ENCODE measurements at places on chromosomes 12 and 14.

GRCh38 chr12:89278169-89278568 lies 74.1 kb downstream of the DUSP6 start:
- DNase-seq: no peak

- no peak for DNase-seq
Measured at GRCh38 chr12:63876980-63877379, 32.5 kb downstream of the SRGAP1 start.

GRCh38 chr14:94636744-94637412 lies 24.7 kb downstream of the SERPINA3 start:
- no peak for DNase-seq

DNA sequence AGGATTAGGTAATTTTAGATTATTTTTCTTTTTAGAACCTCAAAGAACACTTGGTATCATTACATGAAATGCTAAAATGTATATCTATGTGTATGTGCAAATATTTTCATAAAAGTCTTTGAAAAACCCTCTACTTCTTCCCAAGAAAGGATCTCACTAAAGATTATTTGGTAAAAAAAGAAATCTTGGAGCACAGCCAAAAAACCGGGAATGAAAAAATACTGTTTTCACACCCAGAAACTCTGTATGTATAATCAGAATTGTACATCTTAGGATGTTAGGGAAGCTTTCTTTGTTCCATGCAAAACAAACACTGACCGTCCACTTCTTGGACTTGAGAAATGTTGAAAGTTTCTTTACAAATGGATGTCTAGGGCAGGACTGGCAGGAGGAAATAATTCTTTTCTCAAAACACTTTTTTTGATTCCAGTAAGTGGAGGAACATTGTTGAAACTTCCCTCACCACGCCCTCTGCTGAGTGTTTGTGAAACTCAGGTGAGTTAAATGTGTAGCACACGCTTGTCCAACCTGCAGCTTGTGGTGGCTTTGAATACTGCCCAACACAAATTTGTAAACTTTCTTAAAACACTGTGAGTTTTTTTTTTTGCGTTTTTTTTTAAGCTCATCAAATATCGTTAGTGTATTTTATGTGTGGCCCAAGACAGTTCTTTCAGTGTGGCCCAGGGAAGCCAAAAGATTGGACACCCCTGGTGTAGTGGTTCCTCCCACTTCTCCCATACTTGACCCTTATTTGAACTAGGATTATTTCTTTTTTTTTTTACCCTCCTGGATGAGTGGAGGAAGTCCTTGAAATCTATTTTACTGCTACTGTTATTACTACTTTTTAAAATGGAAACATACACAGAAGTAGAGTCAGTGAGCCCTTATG lies 26.6 kb downstream of the FBXO34 start:
- no peak for DNase-seq

- no peak for DNase-seq
Measured at GRCh38 chr12:131530422-131530821, 180.5 kb upstream of the SFSWAP start.

- DNase-seq: no peak
Measured at GRCh38 chr12:101107032-101107763, 102.8 kb downstream of the SLC5A8 start.

- no peak for DNase-seq
Measured at GRCh38 chr12:6202304-6202703, 2.1 kb downstream of the CD9 start.

GRCh38 chr12:83476695-83477690 lies 790.3 kb downstream of the TMTC2 start:
- DNase-seq: no peak

GRCh38 chr12:52279422-52280318 lies 5.2 kb downstream of the KRT86 start:
- no peak for DNase-seq

GRCh38 chr12:62848418-62848817 lies 86.5 kb downstream of the PPM1H start:
- DNase-seq: no peak

DNA sequence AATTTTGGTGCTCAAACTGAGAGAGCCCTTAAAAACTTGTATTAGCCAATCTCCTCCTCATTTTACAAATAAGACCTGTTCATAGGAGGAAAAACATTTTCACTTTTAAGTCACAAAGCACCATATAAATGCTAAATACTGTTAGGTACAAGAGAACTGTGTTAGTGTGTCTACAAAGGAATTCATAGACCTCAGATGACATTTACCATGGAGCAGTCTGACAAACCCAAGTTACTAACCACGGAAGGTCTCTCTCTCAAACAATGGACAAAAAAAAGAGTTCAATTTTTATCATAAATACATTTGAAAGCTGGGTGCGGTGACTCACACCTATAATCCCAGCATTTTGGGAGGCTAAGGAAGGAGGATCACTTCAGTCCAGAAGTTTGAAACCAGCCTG lies 10.0 kb downstream of the SBNO1 start:
- no peak for DNase-seq

DNA sequence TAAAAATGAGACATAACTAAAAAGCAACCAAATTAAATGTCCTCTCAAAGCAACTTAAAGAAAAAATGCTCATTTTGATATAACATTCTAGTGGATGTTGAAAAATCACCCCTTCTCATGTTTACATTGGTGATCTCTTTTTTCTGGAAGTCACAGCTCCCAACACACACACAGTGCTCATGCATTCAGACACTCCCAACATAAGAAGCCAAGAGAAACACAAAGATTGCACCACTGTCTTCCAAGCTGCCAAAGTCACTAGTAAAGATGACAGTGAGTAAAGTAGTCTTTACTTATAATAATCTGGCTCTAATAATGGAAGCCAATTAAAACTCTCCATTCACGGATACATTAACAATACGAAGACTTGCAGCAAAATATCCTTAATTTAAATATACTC lies 218.4 kb downstream of the NTF3 start:
- DNase-seq: no peak

- no peak for DNase-seq
Measured at GRCh38 chr12:54199034-54199433, 10.2 kb upstream of the SMUG1 start.

DNA sequence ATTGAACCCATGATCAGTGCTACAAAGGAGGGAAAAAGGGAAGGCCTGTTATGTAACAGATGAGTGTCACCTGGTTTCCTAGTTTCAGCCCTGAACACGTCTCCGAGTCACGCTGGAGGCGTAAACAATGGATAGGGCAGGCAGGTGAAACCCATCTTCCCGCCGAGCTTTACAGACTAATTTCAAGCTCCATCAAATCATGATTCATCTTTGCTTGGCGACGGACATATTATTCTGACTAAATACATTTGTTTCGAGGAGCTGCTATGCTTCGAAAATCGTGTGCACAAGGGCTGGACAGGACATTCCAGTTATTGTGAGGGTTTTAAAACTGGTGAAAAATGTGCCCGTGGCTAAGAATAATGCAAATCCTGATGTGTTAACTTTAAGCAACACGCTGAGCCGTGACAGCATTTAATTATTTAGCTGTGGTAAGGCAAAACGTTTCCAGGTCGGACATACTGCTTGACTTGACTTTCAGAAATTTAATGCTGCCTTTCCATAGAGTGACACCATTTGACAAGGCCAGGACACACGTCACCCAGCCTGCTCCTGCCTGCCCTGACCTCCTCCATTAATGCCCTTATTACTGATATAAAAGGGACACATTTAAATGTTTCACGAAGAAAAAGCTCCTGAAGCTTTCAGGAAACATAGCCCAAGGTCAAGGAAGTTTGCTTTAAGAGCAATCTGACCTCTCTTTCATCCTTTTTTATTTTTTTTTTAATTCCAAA lies 1203.5 kb upstream of the TMEM132C start:
- no peak for DNase-seq

- no peak for DNase-seq
Measured at GRCh38 chr12:119868992-119869391, 8.1 kb downstream of the CIT start.

GRCh38 chr12:14554281-14555007 lies 13.2 kb downstream of the PLBD1 start:
- no peak for DNase-seq

GRCh38 chr12:106140223-106140986 lies 1.7 kb upstream of the NUAK1 start:
- no peak for DNase-seq

GRCh38 chr14:54348001-54348611 lies 48.7 kb upstream of the CDKN3 start:
- DNase-seq: no peak

GRCh38 chr14:103207388-103208072 lies 84.3 kb downstream of the TNFAIP2 start:
- DNase-seq: no peak

DNA sequence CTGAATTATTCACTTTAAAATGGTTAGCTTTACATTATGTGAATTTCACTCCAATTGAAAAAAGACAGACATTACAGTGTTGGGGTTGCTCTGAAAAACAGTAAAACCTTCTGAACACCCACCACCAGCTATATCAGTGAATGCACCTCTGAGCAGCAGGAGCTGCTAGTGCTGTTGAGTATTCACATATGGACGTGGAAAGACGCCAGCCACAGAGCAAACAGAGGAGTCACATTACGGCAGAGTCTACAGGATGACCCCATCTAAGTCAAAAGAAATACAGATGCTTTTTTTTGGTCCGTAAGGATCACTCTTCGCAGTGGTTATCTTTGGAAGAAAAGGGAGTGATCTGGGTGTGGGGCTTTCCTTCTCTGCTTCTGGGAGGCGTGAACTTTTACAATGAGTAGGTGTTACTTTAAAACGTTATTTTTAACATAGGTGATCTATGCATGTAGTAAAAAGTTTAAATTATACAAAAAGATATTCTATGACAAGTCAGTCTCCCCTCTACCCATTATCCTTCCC lies 4.5 kb downstream of the HVCN1 start:
- DNase-seq: no peak

DNA sequence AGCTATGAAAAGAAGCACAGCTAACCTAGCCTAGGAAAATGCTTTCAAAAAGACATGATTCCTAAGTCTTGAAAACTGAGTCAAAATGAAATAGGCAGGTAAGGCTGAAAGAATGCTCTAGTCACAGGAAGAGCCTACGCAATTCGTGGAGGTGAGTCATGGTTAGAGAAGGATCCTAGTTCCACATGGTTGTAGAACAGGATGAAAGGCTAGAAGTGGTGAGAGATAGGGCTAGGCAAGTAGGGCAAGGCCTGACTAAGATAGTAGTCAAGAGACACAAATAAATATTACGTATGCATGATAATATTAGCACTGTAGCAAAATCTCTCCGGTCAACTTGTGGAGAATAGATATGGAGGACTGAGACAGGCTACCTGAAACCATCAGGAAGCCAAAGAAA lies 47.2 kb downstream of the PLCZ1 start:
- no peak for DNase-seq

DNA sequence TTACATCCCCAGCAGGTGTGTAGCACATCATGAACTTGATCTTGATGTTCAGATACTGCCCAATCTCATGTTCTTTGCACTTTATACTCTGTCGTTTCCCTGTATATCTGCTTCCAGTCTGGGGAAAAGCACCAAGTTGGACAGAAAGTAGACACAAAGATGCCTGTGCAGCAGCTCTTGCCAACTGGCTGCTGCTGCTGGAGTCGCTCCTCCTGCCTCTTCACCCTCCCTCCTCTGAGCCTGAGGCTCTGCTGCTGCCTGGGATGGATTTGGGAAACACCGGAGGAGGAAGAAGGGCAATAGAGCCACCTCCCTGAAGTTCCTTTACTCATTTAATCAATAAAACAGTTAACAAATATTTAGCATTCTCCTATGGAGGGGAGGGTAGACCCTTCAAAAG lies 32.4 kb downstream of the ADCK1 start:
- DNase-seq: no peak

GRCh38 chr14:75094896-75095295 lies 25.5 kb downstream of the ZC2HC1C start:
- DNase-seq: no peak

- no peak for DNase-seq
Measured at GRCh38 chr14:55721353-55721752, 141.3 kb downstream of the KTN1 start.

- no peak for DNase-seq
Measured at GRCh38 chr14:44300916-44301315, 206.2 kb downstream of the FSCB start.

- DNase-seq: peak; percentile 52
Measured at GRCh38 chr12:31736472-31736871, 7.7 kb upstream of the AMN1 start.

- no peak for DNase-seq
Measured at GRCh38 chr12:81303935-81304334, 226.1 kb downstream of the ACSS3 start.

GRCh38 chr14:88613552-88614010 lies 50.7 kb downstream of the ZC3H14 start:
- DNase-seq: no peak

DNA sequence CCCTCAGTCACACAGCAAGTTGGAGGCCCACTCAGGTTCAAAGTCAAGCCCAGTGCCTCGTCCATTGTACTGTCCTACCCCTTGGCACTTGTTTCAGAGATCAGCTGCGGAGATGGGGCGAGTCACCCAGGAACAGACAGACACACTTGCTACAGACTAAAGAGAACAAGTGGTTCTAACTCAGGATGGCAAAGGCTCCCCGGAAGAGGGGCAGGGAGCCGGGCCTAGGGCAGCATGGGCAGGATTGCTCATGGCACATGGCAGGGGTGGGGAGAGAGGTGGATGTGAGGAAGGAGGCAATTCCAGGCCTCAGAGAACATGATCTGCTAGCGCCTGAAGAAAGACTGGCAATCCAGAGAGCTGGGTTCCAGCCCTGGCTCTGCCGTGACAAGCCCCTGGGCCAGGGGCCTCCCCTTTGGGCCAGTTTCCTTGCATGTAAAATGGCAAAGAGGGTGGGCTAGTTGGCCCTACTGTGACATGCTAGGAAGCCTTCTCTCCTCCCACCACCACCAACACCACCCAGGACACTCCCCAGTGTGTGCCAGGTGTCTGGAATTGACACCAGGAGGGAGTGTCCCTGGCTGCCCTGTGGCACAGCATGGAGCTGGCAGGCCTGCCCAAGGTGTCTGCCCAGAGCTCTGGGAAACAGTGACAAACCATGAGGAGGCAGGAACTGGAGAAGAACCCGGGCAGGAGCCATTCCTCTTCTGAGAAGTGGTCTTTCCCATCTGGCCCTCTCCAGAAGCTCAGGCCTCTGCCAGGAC lies 24.0 kb upstream of the IRF2BPL start:
- DNase-seq: no peak

- DNase-seq: peak; percentile 88
Measured at GRCh38 chr12:98516111-98516873, 902 bp downstream of the TMPO start.

DNA sequence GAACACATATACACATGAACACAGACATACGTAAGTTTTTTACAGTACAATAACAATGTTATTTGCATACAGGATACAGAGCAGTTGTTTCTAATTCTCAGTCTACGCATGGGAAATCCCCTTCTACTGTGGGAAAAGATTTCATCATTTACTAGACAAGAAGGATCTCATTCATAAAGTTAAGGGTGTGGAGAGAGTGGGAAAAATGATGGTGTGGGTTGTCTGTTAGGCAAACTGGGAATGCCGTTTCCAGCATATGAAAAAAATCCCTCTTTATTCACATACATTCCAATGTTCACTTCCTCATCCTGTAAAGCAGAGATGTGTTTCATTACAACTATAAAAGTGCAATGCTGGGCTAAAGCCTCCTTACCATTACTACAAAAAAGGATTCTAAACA lies 120.9 kb downstream of the SINHCAF start:
- DNase-seq: no peak

GRCh38 chr14:105283028-105283427 lies 17.8 kb downstream of the BRF1 start:
- no peak for DNase-seq
